ENCODE measurements at places on chromosomes 11 and 22.
A peak's percentile ranks its signal among the peaks of the same experiment; 100 is the strongest.

GRCh38 chr22:24723111-24723510 lies 51.4 kb downstream of the PIWIL3 start:
- DNase-seq = no peak

DNA sequence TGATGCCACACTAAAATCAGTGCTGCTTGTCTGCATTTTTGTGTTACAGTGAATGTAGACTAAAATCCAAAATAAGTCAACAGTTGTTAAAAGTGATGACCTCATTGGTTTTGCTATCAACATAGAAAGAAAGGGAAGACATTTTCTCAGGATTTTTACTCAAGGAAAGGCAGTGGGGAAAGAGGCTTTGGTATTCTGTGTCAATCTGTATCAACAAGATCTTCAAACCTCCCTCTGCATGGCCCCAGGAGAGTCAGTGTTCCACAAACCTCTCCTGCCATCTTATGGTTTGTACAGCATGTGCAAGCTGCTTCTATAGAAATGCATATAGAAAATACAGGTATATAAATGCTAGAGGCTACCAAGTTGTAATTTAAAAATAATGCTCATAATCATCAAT lies 13.8 kb upstream of the OR51M1 start:
- DNase-seq = no peak

GRCh38 chr11:8584511-8584910 lies 9.5 kb downstream of the STK33 start:
- peak; percentile 6 for DNase-seq

- DNase-seq = no peak
Observed at GRCh38 chr11:82714346-82715174, 19.1 kb downstream of the FAM181B start.

- no peak for DNase-seq
Observed at GRCh38 chr11:95378111-95378510, 147.1 kb upstream of the SESN3 start.

- DNase-seq = no peak
Observed at GRCh38 chr11:38332046-38332445, 1734.0 kb upstream of the RAG2 start.

DNA sequence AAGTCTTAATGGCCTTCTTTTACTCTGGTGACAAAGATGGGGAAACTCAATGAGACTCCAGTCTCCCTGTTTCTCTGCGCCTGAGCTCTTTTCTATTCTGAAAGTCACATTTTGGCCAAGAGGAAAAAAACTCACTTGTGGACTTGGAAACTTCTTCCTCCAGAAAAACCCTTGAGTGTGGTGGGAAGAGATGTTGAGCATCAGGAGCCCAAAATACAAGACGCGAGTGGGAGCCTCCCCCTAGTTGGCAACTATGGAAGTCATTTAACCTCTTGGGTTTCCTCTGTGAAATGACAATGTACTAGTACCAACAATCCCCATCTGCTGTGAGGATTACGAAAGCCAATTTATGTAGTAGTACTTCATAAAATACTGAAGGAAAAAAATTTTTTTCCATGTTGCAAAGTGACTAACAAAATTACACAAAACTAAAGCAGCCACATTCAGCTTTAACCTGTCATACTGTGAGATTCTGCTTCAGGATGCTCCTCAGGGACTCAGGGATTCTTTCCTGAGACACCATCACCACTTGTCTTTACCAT lies 524 bp upstream of the SLC25A17 start:
- no peak for DNase-seq

GRCh38 chr11:12893787-12894672 lies 115.1 kb upstream of the RASSF10 start:
- peak; percentile 34 for DNase-seq

DNA sequence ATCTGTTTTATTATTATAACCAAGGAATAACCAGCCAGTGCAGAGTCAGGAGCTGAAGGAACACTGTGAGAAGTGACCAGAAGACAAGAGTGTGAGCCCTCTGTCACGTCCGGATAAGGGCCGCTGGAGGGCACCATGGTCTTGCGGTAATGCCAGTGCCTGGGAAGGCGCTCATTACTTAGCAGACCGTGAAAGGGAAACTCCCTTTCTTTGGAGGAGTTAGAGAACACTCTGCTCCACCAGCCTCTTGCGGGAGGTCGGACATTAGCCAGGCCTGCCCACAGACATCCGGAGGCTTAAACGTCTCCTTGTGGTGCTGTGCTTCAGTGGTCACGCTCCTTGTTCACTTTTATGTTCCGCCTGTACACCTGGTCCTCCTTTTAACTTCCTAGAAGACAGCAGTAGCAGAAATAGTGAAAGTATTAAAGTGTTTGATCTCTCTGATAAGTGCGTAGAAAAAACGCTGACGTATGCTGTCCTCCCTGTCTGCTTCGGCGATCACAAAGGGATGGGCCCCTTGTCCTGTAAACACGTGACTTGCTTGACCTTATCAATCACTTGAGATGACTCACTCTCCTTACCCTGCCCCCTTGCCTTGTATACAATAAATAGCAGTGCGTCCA lies 120.6 kb upstream of the LMO1 start:
- no peak for DNase-seq

DNA sequence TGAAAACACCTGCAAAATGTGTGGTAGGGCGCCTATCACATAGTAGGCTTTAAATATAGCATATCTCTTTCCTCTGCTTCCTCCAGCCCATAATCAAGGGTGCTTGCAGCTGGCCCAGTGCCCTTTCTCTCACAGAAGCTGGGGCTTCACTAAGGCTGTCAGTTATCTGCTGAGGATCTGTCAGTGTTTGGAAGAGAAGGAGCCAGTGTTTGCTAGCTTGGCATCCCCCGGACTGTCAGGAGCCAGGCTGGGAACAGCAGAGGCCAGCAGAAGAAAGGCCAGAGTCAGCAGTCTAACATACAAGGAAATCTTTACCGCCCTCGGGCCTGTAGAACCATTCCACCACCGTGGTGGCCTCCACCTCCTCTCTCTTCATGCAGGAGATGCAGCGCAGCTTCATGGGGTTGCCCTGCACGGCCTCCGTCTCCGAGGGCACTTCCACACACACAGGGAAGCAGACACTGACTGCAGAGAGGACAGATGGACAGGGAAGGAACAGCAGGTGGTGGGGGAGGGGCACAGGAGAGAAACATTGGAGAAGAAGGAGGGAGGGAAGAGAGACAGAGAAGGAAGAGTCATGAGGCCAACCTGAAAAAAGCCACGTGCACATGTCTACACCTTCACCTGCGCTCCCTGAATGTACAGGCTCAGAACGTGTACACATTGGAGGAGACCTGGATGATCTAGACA lies 9.0 kb downstream of the SCN3B start:
- DNase-seq = no peak

- no peak for DNase-seq
Observed at GRCh38 chr11:99535819-99536218, 515.1 kb downstream of the CNTN5 start.

GRCh38 chr22:22197993-22198402 lies 46.6 kb upstream of the VPREB1 start:
- DNase-seq = no peak

- no peak for DNase-seq
Observed at GRCh38 chr11:117837791-117838190, 13.2 kb upstream of the FXYD2 start.

DNA sequence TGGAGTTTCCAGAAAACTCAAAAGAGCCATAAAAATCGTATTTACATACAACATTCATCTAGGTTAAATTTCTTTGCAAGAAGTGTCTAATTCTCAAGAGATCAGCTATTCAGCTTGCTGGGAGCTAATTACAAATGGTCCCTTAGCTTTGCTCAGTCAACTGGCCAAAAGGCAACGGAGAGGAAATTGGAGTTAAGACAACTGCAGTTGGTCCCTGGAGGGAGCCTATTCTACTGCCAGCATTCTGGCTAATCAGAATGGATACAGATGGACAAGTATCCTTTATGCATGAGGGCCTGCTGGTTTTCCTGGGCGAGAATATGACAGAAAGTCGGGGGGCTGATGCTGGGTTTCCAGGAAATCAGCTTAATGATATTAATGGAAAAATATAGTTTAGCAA lies 45.5 kb downstream of the KCNJ1 start:
- no peak for DNase-seq

GRCh38 chr22:27295040-27295439 lies 506.5 kb downstream of the MN1 start:
- no peak for DNase-seq

- no peak for DNase-seq
Observed at GRCh38 chr22:37012956-37013355, 6.3 kb downstream of the TST start.

DNA sequence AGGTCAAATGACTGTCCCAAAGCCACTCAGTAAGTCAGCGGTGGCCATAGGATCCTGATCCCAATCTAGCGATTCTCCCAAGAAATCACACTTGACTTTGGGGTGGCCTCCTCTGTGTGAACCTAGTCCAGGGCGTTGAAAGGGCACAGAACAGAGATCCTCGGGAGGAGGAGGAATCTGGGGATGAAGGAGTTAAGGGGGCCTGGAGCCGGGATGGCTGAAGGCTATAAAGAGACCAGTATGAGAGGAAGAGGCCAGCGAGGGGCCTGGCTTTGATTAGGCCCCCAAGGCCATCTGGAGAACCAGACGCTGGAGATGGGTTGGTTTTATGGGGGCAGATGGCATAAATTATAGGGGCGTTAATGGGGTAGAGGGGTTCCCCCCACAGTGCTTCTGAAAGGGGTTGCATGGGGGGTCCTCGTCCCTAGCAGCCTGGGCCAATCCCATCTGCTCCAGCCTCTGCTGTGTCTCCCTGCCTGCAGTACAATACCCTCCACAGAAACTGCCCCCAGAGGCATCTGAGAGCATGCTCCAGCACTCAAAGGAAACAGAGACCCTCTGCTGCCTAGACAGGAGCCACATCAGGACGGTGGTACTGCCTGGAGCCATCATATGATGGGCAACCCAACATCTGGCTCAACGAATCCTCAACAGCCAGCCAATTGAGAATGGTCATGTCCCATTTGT lies 35.2 kb upstream of the TRIM29 start:
- DNase-seq = no peak

GRCh38 chr11:125110506-125110905 lies 920 bp downstream of the TMEM218 start:
- no peak for DNase-seq

DNA sequence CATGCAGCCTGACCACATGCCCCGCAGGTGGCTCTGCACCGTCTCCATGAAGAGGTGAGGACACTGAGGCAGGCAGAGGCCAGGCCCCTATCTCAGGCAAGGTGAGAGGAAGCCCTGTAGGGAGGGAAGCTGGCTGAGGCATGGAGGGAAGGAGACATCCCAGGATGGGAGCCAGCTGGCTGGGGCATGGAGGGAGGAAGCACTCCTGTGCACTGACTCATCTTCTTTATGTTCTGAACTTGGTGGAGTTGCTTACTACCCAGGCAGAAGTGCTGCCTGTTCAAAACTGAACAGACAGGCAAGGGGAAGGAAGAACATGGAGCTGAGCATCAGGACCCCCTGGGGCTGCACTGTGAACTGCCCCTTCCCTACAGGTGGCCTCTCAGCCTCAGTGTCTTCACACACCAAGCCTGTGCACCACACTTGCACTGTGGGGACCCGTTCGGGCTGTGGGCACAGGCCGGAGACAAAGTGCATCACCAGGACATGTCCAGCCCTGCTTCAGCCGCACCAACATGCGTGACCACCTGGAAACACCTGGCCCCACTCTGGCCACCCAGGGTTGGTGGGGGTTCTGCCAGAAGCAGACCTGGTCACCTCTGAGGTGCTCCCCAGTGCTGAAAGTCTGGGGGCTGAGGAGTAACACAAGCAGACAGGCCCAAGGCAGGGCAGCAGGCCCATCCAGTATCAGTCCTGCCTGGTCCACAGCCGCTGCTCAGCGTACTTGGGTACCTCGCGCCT lies 55.5 kb downstream of the DGCR2 start:
- DNase-seq = no peak

- no peak for DNase-seq
Observed at GRCh38 chr11:113473983-113474361, 1.2 kb downstream of the DRD2 start.

- DNase-seq = no peak
Observed at GRCh38 chr11:83284501-83285150, 1.5 kb downstream of the CCDC90B start.

- no peak for DNase-seq
Observed at GRCh38 chr22:44147008-44147645, 33.6 kb upstream of the PARVG start.

DNA sequence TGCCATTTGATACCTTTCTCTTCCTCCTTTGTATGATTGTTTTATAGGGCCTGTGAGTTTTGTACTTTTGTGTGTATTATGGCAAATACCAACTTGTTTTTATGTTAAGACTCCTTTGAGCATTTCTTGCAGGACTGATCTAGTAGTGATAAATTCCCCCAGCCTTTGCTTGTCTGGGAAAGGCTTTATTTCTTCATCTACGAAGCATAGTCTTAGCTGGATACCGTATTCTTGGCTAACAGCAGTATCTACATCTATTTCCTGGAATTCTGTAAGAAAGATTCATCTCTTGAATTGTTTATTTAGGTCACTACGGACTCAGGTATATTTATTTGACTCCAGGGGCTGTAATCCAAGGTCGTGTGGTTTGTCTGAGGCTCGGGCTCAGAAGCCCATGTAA lies 6.0 kb upstream of the NDUFS8 start:
- no peak for DNase-seq

- no peak for DNase-seq
Observed at GRCh38 chr11:117026593-117027330, 71.5 kb downstream of the SIK3 start.

DNA sequence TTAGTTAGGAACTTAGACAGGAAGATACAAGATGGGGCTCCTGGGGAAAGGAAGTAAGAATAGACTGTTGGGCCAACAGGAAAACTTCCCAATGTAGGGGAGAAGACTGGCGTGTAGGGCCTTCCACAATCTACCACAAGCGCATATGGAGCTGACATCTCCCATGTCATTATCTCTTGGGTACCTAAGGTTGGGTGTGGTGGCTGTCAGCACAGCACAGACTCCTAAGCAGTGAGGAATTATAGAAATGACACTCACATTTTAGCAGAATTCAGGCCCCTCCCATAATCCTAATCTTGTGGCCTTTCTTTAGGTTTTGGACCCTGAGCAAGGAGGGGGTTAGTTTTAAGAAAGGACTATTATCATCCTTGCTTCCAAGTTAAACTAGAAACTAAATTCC lies 11.6 kb downstream of the TRIM21 start:
- DNase-seq = no peak

- DNase-seq = no peak
Observed at GRCh38 chr22:37207981-37208380, 4.3 kb downstream of the SSTR3 start.

GRCh38 chr11:76728778-76729177 lies 54.4 kb upstream of the TSKU start:
- no peak for DNase-seq

GRCh38 chr11:95827696-95828095 lies 37.4 kb downstream of the CEP57 start:
- DNase-seq = no peak

DNA sequence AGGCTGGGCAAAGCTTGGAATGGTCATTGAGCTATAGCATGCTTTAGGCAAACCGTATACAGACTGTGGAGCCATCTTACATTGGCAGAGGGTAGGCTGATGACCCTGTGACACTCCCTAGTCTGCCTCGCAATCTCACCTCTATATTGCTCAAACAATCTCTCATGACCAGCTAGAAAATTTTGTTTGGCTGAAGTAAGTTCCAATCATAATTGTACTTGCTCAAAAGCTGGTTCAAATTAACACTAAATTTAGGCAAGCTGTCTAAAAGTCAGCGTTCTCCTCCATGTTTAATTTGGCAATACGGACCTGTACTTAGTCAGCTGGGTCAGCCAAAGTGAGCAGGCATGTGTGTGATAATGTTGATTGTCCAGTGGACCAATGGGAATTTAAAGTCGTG lies 133.0 kb downstream of the SWAP70 start:
- no peak for DNase-seq

Measured in NCI-H1105 (cell line).